ENCODE measurements at places on chromosomes 2 and 18. TPM values are rescaled to one million over a fixed set of nuclear protein-coding genes. Genes with fewer than 3 reads are reported as not detected.

Gene PIEZO2
- total RNA-seq: 1.8 TPM

Gene TM4SF20
- total RNA-seq: not detected

Gene RGPD8
- total RNA-seq: 4.3 TPM

Gene NEU2
- total RNA-seq: not detected

Gene RGPD3
- total RNA-seq: 0.21 TPM

Gene IL1R1
- 1.7 TPM for total RNA-seq

Gene SLC23A3
- total RNA-seq: 0.67 TPM

Gene DYNAP
- not detected for total RNA-seq

Gene WNT6
- total RNA-seq: not detected

Gene CTLA4
- not detected for total RNA-seq

DNA sequence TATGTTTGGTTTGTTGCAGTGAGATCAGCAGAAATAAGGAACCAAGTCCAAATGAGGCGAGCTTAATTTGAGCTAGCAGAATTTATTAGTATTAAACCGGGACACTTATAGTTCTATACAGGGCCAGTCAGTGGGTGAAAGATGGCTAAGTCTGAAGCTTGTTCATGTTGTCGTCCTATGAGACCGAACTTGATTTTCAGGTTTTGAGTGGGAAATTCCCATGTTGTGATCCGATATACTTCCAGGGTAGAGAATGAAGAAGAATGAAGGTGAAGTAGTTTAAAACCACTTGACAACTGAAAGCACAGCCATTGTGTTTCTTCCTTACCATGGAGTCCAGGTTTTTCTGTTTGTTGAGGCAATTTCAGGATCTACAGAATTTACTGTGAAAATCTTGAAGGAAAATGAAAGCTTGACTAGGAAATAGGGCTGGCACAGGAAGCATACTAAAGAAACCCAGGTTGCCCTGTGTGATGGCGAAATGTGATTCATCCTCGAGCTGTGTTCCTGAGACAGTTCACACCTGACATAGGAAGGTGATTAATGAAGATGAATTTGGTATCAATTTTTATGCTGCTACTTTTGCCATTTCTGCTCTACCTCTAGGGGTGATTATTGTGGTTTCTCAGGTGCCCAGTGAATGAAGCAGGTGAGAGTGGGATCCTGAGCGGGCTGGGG is 37.6 kb upstream of the MGAT5 start:
- no peak for DNase-seq

DNA sequence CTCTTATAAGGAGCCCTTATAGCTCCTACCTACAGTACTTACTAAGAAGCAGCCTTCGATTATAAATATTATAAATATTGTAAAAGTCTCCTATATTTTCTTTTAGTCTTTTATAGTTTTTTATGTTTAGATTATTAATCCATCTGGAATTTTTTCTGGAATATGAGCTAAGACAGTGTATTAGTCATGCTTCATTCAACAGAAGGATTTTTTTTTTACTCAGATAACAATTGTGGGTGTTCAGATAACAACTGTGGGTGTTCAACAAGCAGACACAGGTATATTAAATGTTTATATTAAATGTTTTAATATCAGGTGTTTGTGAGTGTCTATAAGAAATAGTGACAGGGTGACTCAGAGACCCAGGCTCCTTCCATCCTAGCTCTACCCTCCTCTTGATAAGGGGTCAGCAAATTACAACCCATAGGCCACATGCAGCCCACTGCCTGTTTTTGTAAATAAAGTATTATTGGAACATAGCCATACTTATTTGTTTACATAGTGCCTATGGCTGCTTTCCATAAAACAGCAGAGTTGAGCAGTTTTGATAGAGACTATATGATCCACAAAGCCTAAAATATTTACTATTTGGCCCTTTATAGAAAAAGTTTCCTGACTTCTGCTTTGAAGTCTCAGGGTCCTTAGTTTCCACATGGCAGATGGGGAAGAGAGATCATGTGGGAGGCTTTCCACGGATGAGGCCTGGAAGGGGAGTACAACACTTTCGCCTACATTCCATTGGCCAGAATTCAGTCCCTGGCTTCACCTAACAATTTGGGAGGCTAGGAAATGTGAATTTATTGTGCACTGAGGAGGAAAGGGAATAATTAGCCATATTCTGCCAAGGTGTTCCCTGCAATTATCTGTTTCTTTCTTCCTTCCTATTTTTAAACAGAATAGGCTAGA is 4.3 kb upstream of the SPATS2L start:
- no peak for DNase-seq

DNA sequence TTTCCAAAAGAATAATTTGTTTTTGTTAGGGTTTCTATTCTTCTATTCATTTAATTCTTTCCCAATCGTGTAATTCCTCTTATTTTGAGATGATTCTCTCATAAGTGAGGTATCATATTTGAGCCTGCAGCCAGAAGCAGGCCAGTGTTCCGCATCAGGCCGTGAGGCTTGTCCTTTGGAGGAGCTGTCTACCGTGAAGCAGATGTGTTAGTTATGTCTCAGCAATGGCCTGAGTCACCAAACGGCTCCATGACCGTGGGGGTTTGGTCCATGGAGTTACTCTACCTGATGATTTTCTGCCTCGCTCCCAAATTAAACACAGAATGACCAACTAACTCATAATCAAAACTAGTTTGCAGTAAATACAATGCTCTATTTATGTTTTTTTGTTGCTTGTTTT is 64.2 kb upstream of the TMEM87B start:
- no peak for DNase-seq

- DNase-seq: no peak
These were observed 105.3 kb downstream of the SH3RF3 start for GRCh38 chr2:109234355-109234754.

- no peak for DNase-seq
These were observed 4.3 kb downstream of the THAP4 start for GRCh38 chr2:241632478-241633325.

DNA sequence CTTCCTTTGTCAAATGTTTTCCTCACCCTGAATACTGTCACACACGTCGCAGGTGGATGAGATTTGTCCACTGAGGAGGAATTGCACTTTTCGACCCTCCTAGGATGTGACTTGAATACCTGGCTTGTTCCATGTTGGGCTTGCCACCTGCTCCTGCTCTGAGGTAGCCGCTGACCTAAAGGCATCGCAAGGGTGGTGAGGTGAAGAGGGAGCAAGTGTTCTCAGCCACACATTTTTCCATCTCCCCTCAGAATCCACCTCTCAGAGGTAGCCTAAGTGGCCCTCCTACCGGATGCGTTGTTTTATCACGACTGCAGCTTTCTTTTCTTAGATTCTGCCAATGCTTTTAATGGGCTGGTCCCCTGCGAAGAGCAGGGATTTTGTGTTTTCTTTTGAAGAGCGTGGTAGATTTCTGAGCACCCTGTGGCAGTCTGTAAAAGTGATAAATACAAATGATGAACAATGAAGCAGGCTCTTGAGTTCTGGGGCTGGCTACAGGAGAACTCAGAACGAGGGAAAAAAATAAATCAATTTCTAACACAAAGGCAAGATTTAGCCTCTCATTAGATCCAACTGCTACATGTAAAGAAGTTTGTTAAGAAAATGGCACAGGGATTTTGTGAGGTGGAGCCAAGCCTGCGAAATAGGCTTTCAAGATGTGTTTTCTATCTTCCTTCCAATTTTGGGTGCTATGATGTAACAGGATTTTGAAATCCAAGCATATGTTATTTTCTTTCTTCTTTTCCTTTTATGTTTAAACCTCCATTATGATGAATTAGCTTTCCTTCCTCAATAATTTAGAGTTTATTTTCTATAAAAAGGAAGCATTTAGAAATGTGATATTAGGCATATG is 386.7 kb downstream of the TGIF1 start:
- DNase-seq: no peak

GRCh38 chr2:96809216-96809882 is 6.7 kb upstream of the CNNM3 start:
- no peak for DNase-seq

DNA sequence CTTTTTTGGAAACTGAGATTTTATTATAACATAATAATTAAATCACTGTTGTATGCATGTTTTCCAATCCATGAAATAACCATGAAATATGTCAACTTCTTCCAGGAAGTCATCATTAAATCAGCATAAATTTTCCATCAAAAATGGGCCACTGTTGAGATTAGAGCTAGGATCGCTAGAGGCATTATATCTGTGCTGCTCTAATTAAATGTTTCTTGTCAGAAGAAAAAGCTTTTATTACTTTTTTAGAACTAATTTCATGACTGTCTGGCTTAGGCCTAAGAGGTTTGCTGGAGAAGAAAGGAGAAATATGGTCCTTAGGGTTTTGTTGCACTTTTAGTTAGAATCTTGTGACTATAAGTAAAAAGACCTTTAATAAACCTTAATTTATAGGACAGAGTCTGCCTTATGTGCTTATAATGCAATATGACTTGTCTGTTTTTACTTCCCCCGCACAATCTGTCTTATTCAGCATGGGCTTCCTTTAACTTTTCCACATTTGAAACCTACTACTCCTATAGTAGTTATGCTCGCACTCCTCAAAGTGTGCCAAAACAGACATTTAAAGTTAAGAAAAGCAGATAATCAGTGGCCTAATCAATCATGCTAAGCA is 363.4 kb upstream of the GCFC2 start:
- no peak for DNase-seq

GRCh38 chr2:238438856-238439849 is 12.4 kb downstream of the ASB1 start:
- peak; percentile 98 for DNase-seq

- peak; percentile 28 for DNase-seq
These were observed 33.4 kb upstream of the PPP4R1 start for GRCh38 chr18:9647496-9648323.

GRCh38 chr2:160042054-160042453 is 20.4 kb downstream of the PLA2R1 start:
- no peak for DNase-seq

GRCh38 chr2:112782234-112782799 is 2.0 kb downstream of the IL1A start:
- DNase-seq: no peak

- no peak for DNase-seq
These were observed 18.1 kb upstream of the RPIA start for GRCh38 chr2:88673363-88673762.

GRCh38 chr2:74944987-74945787 is 13.3 kb upstream of the POLE4 start:
- DNase-seq: peak; percentile 40

GRCh38 chr2:34998741-34999140 is 1356.8 kb upstream of the CRIM1 start:
- no peak for DNase-seq

- no peak for DNase-seq
These were observed 554.6 kb downstream of the DSC3 start for GRCh38 chr18:30487962-30488361.

DNA sequence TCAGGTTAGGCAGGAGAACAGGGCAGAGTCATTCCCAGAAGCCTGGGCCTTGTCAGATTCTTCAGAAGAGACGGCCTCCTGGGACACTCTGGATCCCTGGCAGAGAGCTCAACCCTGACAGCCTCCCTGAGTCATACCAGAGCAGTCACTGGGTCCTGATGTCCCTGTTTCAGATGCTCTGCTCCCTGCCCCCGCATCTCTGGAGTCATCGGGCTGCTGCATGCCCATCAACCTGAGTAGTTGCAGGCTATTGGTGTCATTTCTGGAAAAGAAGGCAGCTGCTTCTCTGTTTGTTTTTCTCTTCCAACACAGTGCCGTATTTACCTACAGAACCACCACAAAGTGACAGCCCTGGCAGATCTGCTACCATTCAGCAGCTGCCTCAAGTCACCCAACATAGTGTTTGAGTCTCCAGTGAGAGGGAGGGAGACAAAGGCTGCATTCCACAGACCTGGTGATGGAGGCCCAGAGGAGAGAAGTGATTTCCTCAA is 145.1 kb downstream of the B3GNT2 start:
- DNase-seq: peak; percentile 43

DNA sequence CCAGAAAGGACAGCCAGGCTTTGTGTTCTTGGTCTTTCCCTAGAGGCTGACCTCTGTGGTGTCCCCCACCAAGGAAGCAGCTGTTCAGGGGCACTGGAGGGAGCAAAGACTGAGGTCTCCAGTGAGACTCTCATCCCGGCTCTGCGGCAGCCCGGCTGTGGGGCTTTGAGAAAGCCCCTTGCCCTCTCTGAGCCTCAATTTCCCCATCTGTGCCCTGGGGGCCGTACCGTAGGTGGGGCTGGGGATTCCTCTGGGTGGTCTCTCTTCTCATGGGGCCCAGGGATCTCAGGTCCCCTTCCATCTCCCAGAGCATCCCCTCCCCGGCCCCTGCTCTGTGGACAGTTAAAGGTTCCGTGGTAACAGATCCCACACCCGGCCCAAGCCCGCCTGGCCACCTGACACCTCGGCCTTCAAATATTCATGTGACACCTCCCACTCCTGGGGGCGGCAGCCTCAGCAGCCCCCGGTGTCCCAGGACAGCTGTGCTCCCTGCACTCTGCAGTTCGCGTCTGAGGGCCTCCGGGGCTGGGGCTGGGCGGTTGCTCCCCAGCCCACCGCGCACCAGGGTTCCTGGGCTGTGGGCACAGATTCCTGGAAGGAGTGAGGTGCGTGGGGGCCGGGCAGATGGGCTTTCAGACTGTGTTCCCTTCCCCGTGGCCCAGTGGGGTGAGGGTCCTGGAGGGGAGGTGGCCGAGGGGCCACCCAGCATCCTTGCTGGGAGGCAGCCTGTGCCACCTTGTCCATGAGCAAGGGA is 15.1 kb upstream of the KLHL30 start:
- no peak for DNase-seq

DNA sequence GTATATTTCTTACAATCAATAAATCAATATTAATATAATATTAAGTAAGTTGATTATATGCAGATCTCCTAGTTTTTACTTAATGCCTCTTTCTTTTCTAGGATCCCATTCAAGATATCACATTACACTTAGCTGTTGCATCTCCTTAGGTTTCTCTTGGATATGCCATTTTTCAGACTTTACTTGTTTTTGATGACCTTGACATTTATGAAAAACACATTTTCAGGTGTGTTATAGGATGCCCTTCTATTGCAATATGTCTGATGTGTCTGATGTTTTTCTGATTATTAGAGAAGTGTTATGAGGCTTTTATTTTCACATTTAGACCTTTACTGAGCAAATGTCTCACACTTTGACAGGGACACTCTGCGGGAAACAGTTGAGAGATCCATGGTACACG is 933.6 kb upstream of the CNTNAP5 start:
- DNase-seq: no peak

- DNase-seq: no peak
These were observed 149.4 kb upstream of the SMAD2 start for GRCh38 chr18:48079885-48080284.

- peak; percentile 27 for DNase-seq
These were observed 455.9 kb upstream of the UBE2E3 start for GRCh38 chr2:180524499-180524898.

- DNase-seq: peak; percentile 96
These were observed 76.4 kb downstream of the AP1S3 start for GRCh38 chr2:223760838-223761502.

All from A172 (cell line).